Stimulated activated naive CD4-positive, alpha-beta T cell treated with Interleukin-2 at 50 U/mL for 16 hours (primary cell): ENCODE measurements at places on chromosomes 11 and 22.

GRCh38 chr11:121478226-121478894 is 25.6 kb upstream of the SORL1-AS1 start:
- DNase-seq, result no peak

DNA sequence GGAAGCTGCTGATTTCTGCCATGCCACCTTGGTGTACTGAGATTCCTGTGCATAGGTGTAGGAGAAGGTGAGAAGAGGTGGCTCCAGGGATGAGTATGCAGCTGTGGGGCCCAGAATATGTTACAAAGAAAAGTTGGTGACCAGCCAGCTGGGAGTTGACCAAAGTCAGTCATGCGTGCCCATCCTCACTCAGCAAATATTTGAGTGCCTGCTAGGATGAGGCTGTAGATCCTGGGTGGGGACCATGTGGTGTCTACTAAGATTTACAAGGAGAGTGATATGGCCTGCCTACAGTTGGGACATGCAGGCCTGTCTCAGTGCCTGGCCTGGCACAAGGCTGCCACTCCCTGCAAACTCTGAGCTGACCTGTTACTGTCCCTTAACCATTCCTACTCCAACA is 19.4 kb downstream of the RNF185 start:
- DNase-seq, result no peak

GRCh38 chr22:20890975-20891374 is 26.2 kb upstream of the CRKL start:
- no peak for DNase-seq

GRCh38 chr11:73406131-73406530 is 29.9 kb downstream of the RELT start:
- no peak for DNase-seq

GRCh38 chr11:112318661-112319060 is 58.0 kb upstream of the PLET1 start:
- no peak for DNase-seq

GRCh38 chr11:124339396-124340141 is 19.6 kb upstream of the OR8D2 start:
- DNase-seq, result no peak

GRCh38 chr11:72231396-72232259 is 7.1 kb downstream of the INPPL1 start:
- no peak for DNase-seq
